Stimulated activated naive CD4-positive, alpha-beta T cell treated with Interleukin-2 at 50 U/mL for 16 hours (primary cell): ENCODE measurements at places on chromosomes 6 and 20.

DNA sequence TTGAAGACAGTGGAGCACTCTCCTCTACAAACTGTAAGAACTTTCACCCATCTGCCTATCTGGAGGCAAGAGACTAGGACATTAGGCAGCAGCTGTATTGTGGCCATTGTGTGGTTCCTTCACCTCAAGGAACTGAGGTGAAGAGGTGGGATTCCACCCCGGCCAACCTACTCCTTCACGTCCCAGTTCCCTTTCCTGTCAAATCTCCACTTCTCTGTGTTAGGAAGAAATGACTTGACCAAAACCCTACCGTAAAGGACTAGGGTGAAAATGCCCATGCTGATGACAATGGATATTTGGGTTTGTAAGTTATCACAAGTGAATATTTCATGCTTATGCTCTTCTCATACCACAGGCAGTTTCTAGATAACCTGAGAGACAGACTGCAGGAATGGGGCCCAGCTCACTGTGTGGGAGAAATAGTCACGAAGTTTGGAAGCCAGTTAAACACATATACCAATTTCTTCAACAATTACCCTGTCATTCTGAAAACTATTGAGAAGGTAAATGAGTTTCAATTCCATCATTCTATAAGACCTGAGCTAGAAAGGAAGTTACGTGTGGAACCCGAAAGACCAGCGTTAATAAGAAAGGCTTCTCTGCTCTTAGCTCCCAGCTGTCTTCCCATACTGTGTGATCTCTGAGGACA is 86.6 kb downstream of the ECT2L start:
- DNase-seq = no peak

DNA sequence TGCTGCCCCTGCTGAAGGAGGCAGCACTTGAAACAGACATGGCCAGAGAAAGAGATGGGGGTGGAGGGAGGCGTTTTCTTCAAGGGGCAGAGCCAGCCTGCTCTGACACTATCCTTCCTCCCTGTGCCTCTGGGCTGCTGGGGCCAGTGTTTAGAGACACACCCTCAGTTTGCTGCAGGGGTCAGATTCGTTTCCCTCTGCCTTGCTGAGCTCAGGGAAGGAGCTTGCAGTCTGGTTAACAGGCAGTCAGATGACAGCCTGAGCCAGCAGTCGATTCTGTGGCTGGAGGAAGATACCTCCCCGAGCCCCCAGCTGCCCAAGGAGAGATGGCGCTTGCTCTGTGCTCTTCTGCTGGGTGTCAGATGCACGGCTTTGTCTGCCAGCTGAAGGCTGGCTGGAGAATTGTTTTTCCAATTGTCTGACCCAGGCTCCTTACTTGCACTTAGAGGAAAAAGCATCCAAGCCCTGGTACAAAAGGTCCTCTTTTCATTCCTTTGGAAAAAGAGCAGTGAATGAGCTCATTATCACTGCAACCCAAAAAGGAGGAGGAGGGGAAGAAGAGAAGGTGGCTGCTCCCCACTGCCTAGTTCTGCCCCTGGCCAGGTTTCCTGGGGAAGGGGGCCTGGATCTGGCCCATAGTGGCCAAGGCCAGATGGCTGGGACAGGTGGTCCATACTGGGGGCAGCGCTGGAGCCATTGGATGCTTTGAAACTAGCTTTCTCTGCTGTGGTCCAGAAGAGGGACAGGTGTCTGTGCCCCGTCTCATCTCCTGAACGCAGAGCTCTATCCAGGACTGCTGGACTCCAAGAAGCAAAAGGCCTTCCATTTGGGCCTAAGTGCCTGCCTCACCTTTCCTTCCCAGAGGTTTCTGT is 88.2 kb downstream of the TCP11 start:
- no peak for DNase-seq

DNA sequence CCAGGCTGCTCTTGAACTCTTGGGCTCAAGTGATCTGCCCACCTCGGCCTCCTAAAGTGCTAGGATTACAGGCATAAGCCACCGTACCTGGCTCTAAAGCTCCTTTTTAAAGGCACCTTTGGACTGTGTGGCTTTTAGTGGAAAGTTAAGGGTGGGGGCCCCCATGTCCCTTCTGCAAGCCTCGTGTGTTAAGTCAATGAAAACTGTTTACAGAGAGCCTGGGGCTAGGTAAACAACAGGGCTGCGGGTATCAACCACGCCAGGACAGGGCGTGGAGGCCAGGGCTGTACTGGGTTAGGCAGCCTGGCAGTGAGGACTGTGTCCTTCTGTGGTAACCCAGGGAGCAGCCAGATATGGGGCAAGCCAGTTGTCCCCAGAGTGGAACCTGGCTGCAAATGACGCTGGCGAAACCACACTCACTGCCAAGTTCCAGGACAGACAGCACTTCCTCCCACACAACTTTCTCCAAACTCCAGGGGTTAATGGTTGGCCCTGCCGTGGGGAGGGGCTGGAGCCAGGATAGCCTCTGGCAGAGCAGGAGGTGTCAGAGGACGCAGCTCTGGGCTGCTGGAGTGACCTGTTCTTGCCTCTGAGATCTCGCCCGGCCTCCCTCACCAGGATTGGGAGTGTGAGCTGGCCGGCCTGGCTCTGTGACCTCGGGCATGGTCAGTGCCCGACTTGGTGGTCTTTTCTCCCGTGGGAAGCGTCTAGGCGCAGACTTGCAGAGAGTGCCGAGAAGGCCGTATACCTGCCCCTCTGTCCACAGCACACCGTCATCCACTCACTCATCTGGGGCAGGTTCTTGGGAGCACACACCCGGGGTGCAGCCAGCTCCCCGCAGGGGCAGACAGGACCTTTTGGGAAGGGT is 3.2 kb downstream of the SLC17A9 start:
- DNase-seq = no peak

DNA sequence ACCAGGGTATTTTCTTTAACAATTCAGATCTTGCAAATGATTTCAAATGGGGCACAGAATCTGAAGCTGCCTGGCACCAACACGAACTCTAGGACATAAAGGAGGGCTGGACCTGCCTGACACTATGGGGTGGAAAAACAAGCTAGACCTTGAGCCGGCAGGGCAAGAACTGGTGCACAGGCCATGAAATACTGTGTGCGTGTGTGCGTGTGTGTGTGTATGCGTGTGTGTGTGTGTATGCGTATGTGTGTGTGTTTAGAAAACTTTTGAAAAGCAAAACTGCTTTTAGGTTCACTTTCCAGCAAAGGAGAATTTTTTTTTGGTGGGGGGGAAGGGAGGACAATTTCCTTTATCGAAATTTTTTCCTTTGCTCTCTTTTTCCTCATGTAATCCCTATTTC is 11.9 kb upstream of the QKI start:
- no peak for DNase-seq

GRCh38 chr6:11425431-11425871 is 112.1 kb upstream of the TMEM170B start:
- DNase-seq = no peak
